Heart left ventricle (tissue), 16 donors: ENCODE measurements at places on chromosomes 2 and 18. TPM values are rescaled to one million over a fixed set of nuclear protein-coding genes. Genes with fewer than 3 reads are reported as not detected.

CIB4 gene
- polyA plus RNA-seq, result not detected

LYG1 gene
- polyA plus RNA-seq, result 0.80 TPM

ERICH2 gene
- 0.22 TPM for polyA plus RNA-seq

SATB2 gene
- polyA plus RNA-seq, result 0.38 TPM

PLEKHH2 gene
- polyA plus RNA-seq, result 0.10 TPM

OTOS gene
- not detected for polyA plus RNA-seq

FOXI3 gene
- polyA plus RNA-seq, result not detected

PRKAG3 gene
- 0.06 TPM for polyA plus RNA-seq

LBH gene
- polyA plus RNA-seq, result 54.2 TPM

DNA sequence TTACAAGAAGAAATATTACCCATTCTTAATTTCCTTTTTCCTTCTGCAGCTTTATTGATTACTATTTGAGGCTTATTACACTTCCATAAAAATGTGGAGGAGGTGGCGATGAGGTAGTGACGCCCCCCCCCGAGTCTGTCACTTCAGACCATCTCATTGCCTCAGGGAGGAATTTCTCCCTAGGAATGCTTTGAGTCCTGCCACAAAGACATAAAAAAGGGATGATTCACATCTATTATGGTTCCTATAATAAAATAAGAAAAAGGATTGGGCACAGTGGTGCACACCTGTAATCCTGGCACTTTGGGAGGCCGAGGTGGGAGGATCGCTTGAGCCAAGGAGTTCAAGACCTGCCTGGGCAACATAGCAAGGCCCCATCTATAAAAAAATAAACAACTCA lies 93.7 kb downstream of the AOX1 start:
- no peak for DNase-seq

- no peak for DNase-seq
These were observed 5.0 kb downstream of the OSBPL6 start for GRCh38 chr2:178199334-178199733.

GRCh38 chr2:45823723-45824206 lies 172.3 kb downstream of the PRKCE start:
- peak; percentile 94 for DNase-seq

DNA sequence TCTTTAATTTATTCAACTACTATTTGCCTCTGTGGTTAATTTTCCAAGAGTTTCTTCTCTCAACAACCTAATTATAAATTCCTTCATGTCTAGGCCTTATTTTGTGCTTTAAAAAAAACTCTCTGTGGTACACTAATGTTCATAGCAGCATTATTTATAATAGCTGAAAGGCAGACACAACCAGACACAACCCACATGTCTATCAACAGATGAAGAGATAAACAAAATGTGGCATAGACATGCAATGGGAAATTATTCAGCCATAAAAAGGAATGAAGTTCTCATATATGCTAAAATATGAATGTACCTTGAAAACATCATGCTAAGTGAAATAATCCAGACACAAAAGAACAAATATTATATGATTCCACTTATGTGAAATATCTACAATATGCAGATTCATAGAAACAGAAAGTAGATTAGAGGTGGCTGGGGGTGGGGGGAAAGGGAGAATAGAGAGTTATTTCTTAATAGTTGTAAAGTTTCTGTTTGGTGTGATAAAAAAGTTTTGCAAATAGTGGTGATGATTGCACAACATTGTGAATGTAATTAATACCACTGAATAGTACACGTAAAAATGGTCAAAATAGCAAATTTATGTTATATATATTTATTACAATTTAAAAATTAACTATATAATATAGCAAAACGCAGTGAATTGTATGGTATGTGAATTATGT lies 28.1 kb upstream of the RASGRP3 start:
- no peak for DNase-seq

DNA sequence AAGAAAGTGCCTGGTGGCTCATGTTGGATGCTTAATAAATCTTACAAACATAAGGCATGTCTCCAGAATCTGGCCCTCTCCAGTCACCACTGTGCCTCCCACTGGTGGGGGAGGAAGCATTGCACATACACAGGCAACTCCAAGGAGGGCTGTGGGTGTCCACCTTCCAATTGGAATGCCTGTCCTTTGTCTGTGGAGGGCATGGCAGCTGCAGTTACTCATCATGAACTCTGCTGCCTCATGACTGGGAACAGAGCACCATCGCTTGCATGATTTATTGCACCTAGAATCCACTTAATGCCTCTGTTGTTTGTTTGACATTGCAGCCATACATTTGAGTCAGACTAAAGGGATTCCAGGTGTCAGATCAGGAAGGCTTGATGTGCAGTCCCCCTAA lies 278.9 kb downstream of the PRKCE start:
- no peak for DNase-seq

DNA sequence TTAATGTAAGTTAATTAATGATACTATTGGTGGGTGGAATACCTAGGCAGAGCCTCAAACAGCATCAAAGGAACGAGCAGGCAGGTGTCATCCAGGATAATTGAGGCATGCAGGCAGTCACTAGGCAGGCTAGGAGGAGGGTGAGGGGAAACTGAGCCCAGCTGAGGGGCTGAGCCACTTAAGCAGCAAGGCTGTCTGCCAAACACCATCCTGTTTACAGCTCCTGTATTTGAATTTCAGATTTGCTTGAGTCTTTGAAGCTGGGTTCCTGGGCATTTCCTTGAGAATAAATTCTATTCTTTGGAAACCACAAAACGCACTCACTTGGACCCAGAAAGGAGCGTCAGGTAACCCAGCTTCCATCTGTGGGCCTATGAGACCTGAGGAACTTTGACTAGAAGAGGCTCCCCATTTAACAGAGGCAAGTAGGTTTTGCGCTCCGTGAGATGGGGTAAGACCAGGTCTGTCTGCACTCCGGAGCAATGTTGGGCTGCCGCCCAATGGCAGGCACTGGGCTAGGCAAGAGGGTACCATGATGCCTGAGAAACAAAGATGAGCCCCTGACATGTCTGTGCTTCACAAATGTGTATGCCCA lies 2.0 kb downstream of the EDAR start:
- DNase-seq, result no peak

- DNase-seq, result no peak
These were observed 134.3 kb downstream of the NFATC1 start for GRCh38 chr18:79529991-79530390.

DNA sequence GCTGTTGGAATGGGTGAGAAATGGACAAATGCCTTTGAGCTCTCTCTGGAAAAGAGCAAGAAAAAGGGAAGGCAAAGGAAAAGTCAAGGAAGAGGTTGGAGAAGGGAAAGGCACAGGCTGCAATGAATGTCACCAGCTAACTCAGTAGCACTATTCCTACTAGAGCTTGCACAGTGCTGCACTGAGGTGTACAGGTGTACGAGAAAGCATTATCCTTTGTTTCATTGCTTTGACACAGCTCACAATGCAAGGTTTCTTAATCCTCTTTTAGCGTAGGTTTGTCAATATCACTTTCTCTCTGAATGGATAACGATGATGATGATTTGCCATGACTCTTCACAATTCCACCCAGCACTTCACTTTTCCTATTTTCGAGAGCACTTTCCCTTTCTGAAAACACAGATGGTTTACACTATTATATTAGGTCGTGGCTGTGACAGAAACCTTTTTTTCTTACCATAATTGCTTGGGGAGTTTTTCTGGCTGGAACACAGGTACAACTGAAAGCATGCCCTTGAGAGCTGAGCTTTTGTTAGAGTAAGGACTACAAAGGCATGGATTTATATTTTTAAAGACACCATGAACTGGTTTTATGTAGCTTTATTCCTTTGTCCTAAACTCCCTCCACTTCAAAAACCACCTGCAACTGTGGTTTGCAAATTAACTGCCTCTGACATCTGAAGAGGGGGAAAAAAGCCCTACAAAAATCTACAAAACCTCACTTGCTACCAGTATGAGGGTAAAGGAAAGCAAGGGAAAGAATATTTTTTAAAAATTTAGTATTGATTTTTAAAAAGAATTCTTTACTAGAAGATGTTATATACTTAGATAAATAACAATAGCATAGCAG lies 265.5 kb downstream of the TGIF1 start:
- DNase-seq, result no peak

DNA sequence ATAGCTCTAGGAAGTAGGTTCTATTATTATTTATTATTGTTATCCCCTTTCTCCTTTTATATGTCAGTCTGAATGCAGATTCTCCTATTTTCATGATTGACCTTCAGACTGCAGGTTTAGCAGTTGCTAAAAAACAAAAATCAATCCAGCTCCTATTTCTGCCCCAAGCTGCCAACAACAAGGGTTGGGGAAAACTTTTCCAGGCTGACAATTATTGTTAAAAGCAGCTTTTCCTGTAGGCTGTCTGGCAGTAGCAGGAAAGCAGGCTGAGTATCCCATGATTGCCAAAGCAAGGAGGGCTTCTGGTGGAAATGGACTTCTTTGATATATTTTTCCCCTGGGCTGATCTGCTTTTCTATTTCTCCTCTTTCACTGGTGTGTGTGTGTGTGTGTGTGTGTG lies 78.0 kb upstream of the CTLA4 start:
- DNase-seq, result no peak
